ENCODE measurements at places on chromosomes 11 and 22. TPM values are rescaled to one million over a fixed set of nuclear protein-coding genes. Genes with fewer than 3 reads are reported as not detected.
A peak's percentile ranks its signal among the peaks of the same experiment; 100 is the strongest.

GRCh38 chr11:33452836-33453624 is 195.8 kb downstream of the HIPK3 start:
- DNase-seq: no peak
- H3K36me3 ChIP-seq: no peaks in the 10 kb centered on the region
- H3K27me3 ChIP-seq: no peaks in the 10 kb centered on the region

DNA sequence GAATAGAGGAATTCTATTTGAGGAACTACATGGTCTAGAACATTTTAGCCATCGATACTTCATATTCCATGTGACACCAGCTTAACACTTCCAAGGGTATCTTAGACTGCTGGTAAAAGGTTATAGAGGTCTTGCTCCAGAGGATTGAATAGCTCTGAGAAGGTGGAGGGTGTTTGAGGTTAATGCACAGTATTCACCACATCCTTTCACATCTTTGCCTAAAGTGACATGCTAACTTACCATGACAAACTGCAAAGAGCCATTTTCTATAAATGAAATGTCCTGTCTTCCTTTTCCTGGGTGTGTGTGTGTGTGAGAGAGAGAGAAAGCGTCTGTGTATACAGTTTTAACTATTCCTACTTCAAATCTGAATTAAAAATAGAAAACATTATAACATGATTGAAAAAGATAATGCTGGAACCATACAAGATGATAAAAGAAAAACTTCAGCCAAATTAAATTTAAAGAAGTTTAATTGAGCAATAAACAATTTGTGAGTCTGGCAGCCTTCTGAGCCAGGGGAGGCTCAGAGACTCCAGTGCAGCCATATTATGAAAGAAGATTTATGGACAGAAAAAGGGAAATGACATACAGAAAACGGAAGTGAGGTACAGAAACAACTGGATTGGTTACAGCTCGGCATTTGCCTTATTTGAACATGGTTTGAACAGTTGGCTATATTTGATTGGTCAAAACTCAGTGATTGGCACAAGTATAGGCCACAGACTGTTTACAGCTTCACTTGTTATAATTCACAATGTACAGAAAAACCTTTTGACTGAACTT is 320.9 kb upstream of the CCDC179 start:
- no peaks in the 10 kb centered on the region for H3K27me3 ChIP-seq
- no peaks in the 10 kb centered on the region for H3K4me1 ChIP-seq
- H3K27ac ChIP-seq: no peak overlapping the region

DNA sequence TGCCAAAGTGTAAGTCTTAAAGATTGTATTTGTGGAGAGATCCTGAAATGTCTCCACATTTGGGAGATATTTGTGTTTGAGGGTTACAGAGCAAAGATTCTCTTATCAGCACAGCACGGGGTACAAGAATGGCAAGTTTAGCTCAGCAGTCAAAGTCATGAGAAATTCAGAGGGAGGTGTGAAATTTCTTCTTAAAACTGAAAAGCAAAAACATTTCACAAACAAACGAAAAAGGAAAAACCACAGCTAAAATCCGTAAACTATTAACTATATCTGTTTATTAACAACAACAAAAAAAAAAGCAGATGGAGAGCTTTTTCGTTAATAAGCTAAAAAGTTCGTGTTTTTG is 40.9 kb upstream of the ETS1 start:
- H3K4me3 ChIP-seq: no peak overlapping the region
- H3K36me3 ChIP-seq: no peaks in the 10 kb centered on the region
- no peak overlapping the region for H3K27ac ChIP-seq
- no peaks in the 10 kb centered on the region for H3K4me1 ChIP-seq
- DNase-seq: no peak
- no peaks in the 10 kb centered on the region for H3K27me3 ChIP-seq

GRCh38 chr22:39925273-39925672 is 24.4 kb downstream of the GRAP2 start:
- DNase-seq: no peak
- no peaks in the 10 kb centered on the region for H3K27me3 ChIP-seq
- no peaks in the 10 kb centered on the region for H3K36me3 ChIP-seq
- no peak overlapping the region for H3K27ac ChIP-seq

The C11orf91 gene
- total RNA-seq: not detected

DNA sequence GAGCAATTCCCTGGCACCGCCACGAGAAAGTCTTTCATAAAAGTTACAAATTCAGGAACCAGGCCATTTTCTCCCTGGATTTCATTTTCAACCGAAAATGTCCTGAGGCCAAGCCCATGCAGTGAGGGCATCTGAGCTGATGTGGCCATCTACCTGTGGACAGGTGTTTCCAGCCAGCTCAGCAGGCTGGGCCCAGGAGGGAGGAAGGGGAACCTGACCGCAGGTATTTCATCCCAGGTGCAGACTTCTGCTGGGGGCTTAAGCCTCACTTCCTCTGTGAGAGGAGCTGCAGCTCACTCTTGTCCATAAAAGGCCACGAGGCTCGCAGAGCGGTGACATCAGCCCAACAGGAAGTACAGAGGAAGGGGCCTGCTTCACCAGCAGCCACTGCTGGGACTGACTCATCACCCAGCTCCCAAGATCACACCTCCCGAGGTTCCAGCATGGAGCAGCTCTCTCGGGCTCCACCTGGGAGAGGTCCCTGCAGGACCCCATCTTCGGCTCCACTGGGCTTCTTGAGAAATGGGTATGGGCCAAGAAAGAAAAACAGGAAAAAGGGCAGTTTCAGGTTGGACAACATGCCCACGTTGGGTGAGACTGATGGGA is 56.4 kb downstream of the MYH9 start:
- peak; percentile 75 for DNase-seq
- H3K27me3 ChIP-seq: no peaks in the 10 kb centered on the region
- H3K36me3 ChIP-seq: peaks cover 6% of the 10 kb centered on the region
- H3K4me1 ChIP-seq: peaks cover 70% of the 10 kb centered on the region
- no peak overlapping the region for H3K4me3 ChIP-seq
- peak overlapping the region; percentile 84 for H3K27ac ChIP-seq

- DNase-seq: no peak
- H3K4me1 ChIP-seq: no peaks in the 10 kb centered on the region
- no peak overlapping the region for H3K27ac ChIP-seq
- no peak overlapping the region for H3K4me3 ChIP-seq
Observed at GRCh38 chr11:68704887-68705286, 20.5 kb downstream of the GAL start.

DNA sequence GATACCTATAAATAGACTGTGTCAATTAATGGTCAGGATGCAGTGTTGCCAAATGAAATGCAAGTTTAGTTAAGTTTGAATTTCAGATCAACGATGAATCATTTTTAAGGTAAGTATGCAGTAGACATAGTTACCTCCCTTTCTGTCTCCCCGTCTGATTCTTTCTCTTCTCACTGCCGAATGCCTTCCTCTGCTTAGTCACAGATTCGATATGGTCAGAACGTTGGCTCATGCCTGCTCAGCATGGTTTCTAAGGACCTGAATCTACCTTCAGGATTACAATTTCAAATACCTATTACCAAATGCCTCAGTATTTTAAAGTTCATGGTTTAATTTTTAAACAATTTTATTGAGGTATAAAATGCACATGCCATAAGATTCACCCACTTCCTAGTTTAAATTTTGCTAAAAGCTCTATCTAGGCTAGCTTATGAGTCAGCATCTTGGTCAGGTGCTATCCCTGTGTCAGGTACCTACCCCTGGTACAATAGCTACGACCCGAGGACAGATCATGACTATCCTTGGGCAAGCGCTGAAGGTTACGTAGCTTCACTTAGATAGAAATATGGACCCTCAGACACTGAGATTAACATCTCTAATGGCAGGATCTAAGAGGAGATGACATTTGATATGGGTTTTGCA is 78.2 kb upstream of the SPON1 start:
- H3K4me1 ChIP-seq: no peaks in the 10 kb centered on the region
- no peak overlapping the region for H3K4me3 ChIP-seq
- no peaks in the 10 kb centered on the region for H3K27me3 ChIP-seq
- DNase-seq: no peak

The SPECC1L gene
- total RNA-seq: 45.3 TPM

DNA sequence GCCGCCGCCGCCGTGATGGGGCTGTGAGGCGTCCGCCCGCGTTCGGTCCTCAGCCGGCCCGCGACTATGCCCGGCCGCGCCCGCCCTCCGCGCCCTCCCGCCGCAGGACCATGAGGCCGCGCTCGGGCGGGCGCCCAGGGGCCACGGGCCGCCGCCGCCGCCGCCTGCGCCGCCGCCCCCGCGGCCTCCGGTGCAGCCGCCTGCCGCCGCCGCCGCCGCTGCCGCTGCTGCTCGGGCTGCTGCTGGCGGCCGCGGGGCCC is 215 bp downstream of the ZNRF3 start:
- H3K4me1 ChIP-seq: peaks cover 4% of the 10 kb centered on the region
- no peak overlapping the region for H3K27ac ChIP-seq
- H3K27me3 ChIP-seq: no peaks in the 10 kb centered on the region

DNA sequence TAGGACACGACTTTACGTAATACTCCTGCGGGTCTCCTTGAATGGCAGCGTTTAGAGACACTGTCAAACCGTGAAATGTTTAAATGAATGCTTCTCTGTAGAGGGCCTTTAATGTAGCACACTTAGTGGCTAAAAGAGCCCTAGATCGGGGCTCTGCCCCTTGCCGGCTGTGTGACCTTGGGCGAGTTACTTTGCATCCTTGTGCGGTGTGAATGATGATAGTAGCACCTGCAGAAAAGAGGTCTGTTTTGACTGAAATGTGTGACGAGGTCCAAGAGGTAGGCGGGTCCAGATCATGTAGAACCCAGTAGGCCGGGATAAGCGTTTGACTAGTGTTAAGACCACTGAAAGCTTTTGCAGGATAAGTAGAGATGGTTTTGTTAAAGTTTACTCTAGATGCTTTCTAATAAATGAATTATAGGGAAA is 866 bp downstream of the MED17 start:
- H3K27me3 ChIP-seq: no peaks in the 10 kb centered on the region
- peaks cover 19% of the 10 kb centered on the region for H3K4me1 ChIP-seq
- DNase-seq: no peak
- peak overlapping the region; percentile 94 for H3K4me3 ChIP-seq
- no peaks in the 10 kb centered on the region for H3K36me3 ChIP-seq

GRCh38 chr11:11588891-11589290 is 32.9 kb downstream of the GALNT18 start:
- H3K36me3 ChIP-seq: no peaks in the 10 kb centered on the region
- no peak overlapping the region for H3K27ac ChIP-seq
- DNase-seq: no peak
- H3K27me3 ChIP-seq: no peaks in the 10 kb centered on the region

DNA sequence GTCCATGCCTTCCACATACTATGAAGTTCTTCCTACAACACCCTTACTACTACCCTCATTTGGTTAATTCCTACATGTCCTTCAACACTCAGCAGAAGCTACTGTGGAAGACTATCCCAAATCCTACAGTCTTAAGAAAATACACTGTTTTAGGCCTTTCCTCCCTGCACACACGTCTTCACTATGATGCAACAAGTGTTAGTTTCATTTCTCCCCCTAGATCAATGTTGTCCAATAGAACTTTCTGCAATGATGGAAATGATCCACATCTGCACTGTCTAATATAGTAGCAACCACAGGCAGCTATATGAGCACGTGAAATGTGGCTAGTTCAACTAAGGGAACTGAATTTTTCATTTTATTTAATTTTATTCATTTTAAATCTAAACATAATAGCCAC is 46.7 kb upstream of the CCDC34 start:
- H3K4me3 ChIP-seq: no peak overlapping the region
- no peaks in the 10 kb centered on the region for H3K4me1 ChIP-seq
- no peak for DNase-seq
- no peaks in the 10 kb centered on the region for H3K36me3 ChIP-seq
- no peak overlapping the region for H3K27ac ChIP-seq

DNA sequence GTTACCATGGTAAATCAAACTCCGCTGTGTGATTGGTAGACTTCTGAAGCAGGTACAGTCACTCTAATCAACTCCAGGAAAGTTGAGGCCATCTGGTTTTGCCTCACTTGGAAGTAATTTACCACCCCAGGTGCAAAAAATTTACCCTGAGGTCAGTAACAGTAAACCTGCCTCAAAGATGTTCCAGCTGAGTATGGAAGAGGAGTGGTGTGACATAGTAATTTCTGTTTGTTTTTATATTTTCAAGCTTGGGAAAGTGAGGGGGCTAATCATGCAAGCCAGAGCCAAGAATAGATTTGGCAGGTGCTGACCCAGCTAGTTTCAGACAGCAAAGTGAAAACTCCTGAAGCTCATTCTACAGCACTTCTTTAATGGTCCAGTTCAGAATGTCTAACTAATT is 691.6 kb downstream of the NTM start:
- no peaks in the 10 kb centered on the region for H3K36me3 ChIP-seq
- H3K4me1 ChIP-seq: no peaks in the 10 kb centered on the region
- H3K4me3 ChIP-seq: no peak overlapping the region
- DNase-seq: no peak

GRCh38 chr11:119051440-119052162 is 5.4 kb downstream of the HYOU1 start:
- H3K27ac ChIP-seq: no peak overlapping the region
- peaks cover 34% of the 10 kb centered on the region for H3K36me3 ChIP-seq
- no peak overlapping the region for H3K4me3 ChIP-seq
- H3K27me3 ChIP-seq: no peaks in the 10 kb centered on the region
- no peak for DNase-seq

Data from colonic mucosa (tissue), 4 donors.